Subcutaneous adipose tissue (tissue), 4 donors: ENCODE measurements at places on chromosomes 1 and 21. TPM values are rescaled to one million over a fixed set of nuclear protein-coding genes. Genes with fewer than 3 reads are reported as not detected.

NT5C1A gene
- not detected for total RNA-seq

CAPN8 gene
- total RNA-seq, result not detected

TGFB2 gene
- 0.38 TPM for total RNA-seq

CD247 gene
- 1.3 TPM for total RNA-seq

CFAP141 gene
- not detected for total RNA-seq

HJV gene
- total RNA-seq, result not detected

KCNJ9 gene
- total RNA-seq, result not detected

TNFSF4 gene
- total RNA-seq, result 1.3 TPM

KHDC4 gene
- 30.9 TPM for total RNA-seq
